Lung (tissue), 17 donors: ENCODE measurements at places on chromosomes 6 and 20. TPM values are rescaled to one million over a fixed set of nuclear protein-coding genes. Genes with fewer than 3 reads are reported as not detected.

Gene ERVFRD-1
- 0.09 TPM for total RNA-seq

DNA sequence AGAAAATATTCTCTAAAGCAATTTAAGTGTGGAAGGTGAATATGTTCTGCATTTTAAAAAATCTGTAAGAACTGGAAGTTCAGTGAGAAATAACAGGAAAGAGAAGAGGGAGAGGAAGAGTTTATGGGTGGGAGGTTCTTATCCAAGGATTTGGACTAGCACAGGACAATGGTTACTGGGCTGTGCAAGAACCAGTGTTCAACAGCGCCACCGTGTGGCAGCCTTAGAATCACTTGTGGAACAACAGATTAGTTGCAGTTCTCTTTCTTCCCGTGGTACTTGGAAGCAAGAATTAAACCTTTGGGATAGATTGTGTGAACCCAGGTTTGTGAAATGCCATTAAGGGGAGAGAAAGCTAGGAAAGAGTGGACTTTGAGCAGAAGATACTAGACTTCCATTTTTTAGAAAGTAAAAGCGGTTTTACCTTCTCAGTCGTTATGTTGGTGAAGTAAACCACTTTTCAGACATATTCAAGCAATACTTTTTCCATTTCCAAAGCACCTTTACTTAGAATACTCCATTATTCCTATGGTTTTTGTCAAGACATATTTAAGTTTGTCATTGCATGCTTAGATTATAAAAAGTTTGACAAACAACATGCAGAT lies 436.7 kb downstream of the RNF144B start:
- no peaks in the 10 kb centered on the region for H3K4me1 ChIP-seq
- no peak for DNase-seq
- no peak overlapping the region for H3K27ac ChIP-seq
- H3K4me3 ChIP-seq: no peak overlapping the region
- no peaks in the 10 kb centered on the region for H3K36me3 ChIP-seq

GRCh38 chr6:107106165-107106564 lies 9.2 kb downstream of the BEND3 start:
- DNase-seq: no peak
- H3K36me3 ChIP-seq: no peaks in the 10 kb centered on the region
- no peak overlapping the region for H3K27ac ChIP-seq
- peaks cover 9% of the 10 kb centered on the region for H3K4me1 ChIP-seq

GRCh38 chr6:169799474-169799926 lies 48.1 kb downstream of the ERMARD start:
- H3K27ac ChIP-seq: no peak overlapping the region
- H3K27me3 ChIP-seq: peaks cover 9% of the 10 kb centered on the region
- DNase-seq: no peak
- H3K4me3 ChIP-seq: no peak overlapping the region
